ENCODE measurements at places on chromosomes 5 and 9. TPM values are rescaled to one million over a fixed set of nuclear protein-coding genes. Genes with fewer than 3 reads are reported as not detected.

DNA sequence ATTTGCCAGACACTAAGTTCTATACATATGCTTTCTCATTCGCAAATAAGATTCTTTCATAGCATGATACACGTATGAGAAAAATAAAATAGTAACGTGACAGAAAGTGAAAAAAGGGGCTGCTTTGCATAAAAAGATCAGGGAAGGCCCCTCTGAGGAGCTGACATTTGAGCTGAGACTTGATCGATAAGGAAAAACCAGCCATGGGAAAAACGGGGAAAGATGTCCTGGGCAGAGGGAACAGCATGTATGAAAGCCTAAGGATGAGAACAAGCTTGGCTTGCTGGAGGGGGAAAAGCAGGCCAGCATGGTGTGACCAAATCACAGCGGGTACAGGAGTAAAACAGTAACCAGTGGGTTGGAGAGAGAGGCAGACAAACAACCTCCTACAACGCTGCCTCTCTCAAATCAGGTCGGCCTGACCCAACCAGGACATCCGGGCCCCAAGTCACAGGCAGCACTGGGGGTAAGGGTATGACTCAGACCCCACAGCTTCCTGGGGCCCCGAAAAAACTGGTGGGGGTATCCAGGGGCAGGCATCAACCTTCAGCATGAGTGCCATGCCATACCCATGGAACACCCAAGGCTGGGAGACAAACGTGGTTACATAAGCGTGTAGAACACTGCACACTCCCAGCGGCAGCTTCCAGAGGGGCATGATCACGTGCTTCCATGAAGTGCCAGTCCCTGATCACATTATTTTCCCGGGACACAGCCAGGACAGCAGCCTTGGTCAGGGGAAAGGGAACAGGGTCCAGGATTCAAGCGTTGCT, 2.2 kb downstream of the TNIP1 start:
- no peak for DNase-seq

SLC34A3 gene
- 1.5 TPM for polyA plus RNA-seq

NUDCD2 gene
- 35.4 TPM for polyA plus RNA-seq

CAAP1 gene
- 16.6 TPM for polyA plus RNA-seq
